H1 (cell line): ENCODE measurements at places on chromosomes 3 and 15. TPM values are rescaled to one million over a fixed set of nuclear protein-coding genes. Genes with fewer than 3 reads are reported as not detected.

GRCh38 chr15:49900903-49901235 is 218.2 kb downstream of the ATP8B4 start:
- DNase-seq: no peak
- no peak overlapping the region for H3K27ac ChIP-seq
- no peaks in the 10 kb centered on the region for H3K36me3 ChIP-seq
- H3K4me1 ChIP-seq: no peaks in the 10 kb centered on the region; the same call in 1 of the 2 replicates

Gene GJD2
- 0.54 and 0.78 TPM in 2 replicates for total RNA-seq

DNA sequence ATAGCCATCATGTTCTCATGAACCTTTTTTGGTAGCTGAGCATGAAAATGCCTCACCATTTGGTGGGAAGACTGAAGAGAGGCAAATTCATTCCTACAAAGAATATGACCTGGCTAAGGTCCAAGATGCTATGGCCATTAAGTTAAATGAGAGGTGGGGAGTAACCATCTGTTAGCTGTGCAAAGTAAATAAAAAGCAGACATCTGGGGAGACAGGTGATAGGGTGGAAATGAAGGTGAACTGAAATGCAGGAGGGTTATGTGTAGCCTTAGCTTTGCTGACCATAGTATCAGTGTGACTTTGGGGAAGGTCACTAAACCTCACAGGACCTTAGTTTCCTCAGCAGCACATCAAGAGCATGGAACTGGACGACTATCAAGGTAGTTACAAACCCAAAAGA is 111.0 kb upstream of the STRIT1 start:
- H3K4me1 ChIP-seq: no peaks in the 10 kb centered on the region
- H3K27me3 ChIP-seq: no peaks in the 10 kb centered on the region
- no peak overlapping the region for H3K27ac ChIP-seq
- H3K36me3 ChIP-seq: no peaks in the 10 kb centered on the region

DNA sequence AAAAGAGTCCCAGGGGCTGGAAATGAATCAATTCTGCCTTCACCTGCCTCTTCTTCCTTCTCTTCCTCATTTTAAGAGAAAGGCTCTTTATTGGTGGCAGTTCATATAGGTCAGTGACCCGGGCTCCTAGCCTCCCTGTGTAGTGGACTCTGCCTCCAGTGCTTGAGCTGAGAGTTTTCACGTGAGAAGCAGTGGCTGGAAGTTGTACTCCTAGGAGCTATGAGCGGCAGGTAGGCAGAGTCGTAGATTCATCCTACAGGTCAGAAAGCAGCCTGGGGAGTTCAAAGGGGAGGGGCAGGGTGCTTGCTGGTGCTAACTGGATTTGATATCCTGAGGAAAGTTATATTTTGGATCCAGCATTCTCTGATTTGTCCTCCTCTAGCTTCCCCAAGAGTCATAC is 101.1 kb downstream of the RPLP1 start:
- no peaks in the 10 kb centered on the region for H3K27me3 ChIP-seq
- H3K4me1 ChIP-seq: peaks cover 14% of the 10 kb centered on the region
- H3K27ac ChIP-seq: no peak overlapping the region
- DNase-seq: no peak
- no peaks in the 10 kb centered on the region for H3K36me3 ChIP-seq

GRCh38 chr15:80887148-80887547 is 102.5 kb downstream of the MESD start:
- no peaks in the 10 kb centered on the region for H3K27me3 ChIP-seq
- H3K4me3 ChIP-seq: no peak overlapping the region
- no peaks in the 10 kb centered on the region for H3K36me3 ChIP-seq
- H3K27ac ChIP-seq: no peak overlapping the region
- DNase-seq: no peak
- H3K4me1 ChIP-seq: peaks cover 4% of the 10 kb centered on the region; the same call in 1 of the 2 replicates

Gene AHSG
- 0.78 and 1.1 TPM in 2 replicates for total RNA-seq

DNA sequence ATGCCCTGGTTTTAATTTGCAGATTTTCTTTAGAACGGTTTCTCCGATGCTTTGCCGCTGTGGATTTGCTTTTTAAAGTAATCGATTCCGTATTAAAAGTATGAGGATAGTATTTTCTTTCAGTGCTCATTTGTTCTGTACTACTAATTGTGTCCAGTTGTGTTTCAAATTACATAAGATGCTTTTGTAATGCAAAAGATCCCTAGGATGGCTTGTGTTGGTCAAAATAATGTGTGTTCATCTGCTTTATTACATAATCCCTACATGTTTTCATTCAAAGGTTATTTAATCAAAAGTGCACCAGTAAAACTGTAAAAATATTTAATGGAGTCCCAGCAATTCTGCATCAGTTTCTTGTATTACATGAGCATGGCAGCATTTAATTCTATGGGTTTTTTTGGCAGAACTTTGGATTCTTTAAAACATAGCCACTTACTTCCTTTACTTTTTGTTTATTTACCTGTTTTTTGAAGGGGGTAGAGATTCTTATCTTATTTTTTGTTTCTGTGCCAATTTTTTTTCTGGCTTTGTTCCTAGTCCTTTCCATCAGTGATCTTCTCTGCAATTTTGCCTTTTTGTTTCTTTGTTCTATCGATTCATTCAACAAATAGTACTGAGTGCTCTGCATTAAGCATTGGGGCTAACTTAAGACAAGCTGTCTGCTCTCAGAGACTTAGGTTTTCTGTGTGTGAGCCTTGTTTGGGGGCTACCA is 352.8 kb downstream of the LRTM1 start:
- H3K27ac ChIP-seq: no peak overlapping the region
- no peak overlapping the region for H3K4me3 ChIP-seq
- DNase-seq: no peak
- no peaks in the 10 kb centered on the region for H3K4me1 ChIP-seq
- no peaks in the 10 kb centered on the region for H3K36me3 ChIP-seq

DNA sequence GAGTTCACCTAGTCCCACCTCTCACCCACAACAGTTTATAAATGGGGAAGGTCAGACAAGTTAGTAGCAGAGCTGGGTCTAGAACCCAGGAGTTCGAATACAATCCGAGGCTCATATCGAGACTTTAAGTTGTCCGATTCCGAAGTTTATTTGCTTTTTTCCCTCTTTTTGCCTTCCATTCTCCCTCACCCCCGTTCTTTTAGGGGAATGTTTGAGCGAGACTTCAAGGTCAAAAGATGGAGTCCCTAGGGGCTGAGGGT is 7.3 kb downstream of the BCL6 start:
- no peak overlapping the region for H3K27ac ChIP-seq
- no peaks in the 10 kb centered on the region for H3K4me1 ChIP-seq

Gene EPB42
- not detected in 2 replicates for total RNA-seq

DNA sequence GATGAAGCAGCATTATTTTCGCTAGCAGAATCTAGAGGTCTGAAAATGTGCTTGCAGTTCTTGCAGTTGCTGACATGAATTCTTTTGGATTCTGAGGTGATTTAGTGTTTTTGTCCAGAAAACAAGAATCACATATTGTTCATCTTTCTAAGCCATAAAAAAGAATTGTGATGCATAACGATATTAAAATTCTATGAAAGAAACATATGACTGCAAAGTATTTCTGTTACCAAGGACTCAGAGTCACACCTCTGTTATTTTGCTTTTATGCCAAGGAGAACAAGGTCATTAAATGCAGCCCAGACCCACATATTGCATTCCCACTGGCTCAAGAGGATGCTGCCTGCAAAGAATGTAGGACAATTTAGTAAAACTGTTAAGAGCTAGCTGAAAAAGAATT is 299.8 kb upstream of the GPR149 start:
- no peak overlapping the region for H3K4me3 ChIP-seq
- no peaks in the 10 kb centered on the region for H3K36me3 ChIP-seq
- DNase-seq: no peak
- no peaks in the 10 kb centered on the region for H3K27me3 ChIP-seq
- no peaks in the 10 kb centered on the region for H3K4me1 ChIP-seq

DNA sequence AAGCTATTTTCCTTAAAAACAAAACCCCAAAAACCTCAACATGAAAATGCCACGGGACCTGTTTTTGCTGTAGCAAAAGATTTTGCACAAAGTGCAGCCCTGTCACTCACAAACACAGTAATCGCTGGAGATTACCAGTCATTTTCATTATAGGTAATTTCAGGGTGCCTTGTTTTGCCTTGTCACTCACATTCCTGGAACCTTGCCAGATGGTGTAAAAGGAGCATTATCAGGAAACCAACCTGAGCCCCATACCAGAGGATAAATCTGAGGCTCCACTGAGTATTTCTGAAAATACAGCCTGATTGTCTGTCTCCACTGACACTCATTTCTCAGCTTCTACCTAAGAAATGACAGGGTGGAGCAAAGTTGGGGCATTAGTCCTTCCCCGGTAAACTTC is 791.3 kb upstream of the LMCD1 start:
- H3K27me3 ChIP-seq: no peaks in the 10 kb centered on the region
- H3K36me3 ChIP-seq: no peaks in the 10 kb centered on the region
- no peak for DNase-seq
- peaks cover 9% of the 10 kb centered on the region; the same call in 1 of the 2 replicates for H3K4me1 ChIP-seq
- H3K4me3 ChIP-seq: no peak overlapping the region
- no peak overlapping the region for H3K27ac ChIP-seq

DNA sequence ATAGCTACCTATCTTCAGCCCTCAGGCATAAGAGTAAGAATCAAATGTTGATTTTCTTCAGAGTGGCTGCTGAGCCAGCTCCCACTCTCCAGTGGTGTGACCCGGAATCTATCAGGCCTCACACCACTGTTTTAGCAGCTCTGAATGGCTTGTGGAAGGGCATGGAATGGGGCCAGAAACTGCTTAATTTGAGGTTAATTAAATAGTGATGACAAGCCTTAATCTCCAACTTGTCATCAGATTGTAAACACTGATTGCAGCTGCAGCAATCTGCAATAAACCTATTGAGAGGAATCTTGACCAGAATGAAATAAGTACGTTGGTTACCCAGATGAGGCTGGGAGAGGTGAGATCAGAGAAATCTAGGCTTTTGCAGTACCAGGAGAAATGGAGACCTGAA is 317.4 kb downstream of the FHIT start:
- DNase-seq: no peak
- no peaks in the 10 kb centered on the region for H3K4me1 ChIP-seq
- no peak overlapping the region for H3K4me3 ChIP-seq
- H3K36me3 ChIP-seq: no peaks in the 10 kb centered on the region
- H3K27ac ChIP-seq: no peak overlapping the region

Gene CLDN16
- not detected in 2 replicates for total RNA-seq

DNA sequence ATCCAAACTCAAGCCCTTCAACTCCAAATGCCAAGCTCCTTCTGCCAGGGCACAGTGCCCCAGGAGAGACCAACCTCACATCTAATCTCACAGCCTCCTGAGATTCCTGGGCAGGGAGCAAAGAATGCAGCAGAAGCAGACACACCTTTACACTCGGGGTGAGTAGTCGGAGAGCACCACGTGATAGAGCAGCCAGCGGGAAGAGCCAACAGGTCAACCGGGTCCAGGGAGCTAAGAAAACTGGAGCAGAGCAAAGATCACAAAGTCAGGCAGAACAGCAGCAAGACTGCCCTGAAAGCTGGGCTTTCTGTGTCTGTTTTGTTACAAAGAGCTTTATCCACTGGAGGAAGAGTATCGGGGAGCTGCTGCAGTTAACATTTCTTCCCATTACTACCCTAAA is 4.2 kb downstream of the B3GALNT1 start:
- no peaks in the 10 kb centered on the region for H3K4me1 ChIP-seq
- H3K27me3 ChIP-seq: peaks cover 3% of the 10 kb centered on the region

Gene RTP2
- total RNA-seq: not detected in 2 replicates
